ENCODE measurements at places on chromosomes 1 and 21. TPM values are rescaled to one million over a fixed set of nuclear protein-coding genes. Genes with fewer than 3 reads are reported as not detected.

DNA sequence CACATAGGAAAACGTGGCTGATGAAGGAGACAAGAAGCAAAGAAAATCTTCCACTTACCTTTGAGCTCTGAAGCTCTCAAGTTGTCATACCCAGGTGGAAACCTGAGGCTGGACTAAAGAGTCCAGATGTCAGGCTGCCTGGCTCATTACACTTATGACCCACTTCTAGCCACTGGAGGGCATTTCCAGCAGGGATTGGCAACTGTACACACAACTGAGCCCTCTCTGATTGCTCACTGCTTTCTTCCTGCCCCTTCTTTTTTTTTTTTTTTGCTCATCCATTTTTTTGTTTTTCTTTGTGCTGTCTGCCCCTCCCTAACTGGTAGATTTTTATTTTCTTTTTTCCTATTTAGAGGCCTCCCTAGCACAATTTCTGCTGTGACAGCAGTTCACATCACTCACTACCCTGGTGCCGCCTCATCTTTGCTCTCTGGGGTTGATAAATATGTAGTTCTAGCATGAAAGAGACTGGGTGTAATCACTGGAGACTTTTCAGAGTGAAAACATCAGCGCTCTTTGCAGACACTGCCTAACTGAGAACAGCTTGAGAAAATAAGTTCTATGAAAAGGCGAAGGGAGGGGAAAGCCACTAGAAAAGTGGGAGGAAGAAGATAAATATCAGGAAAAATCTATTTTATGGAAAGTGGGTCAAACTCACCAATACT, 334.5 kb downstream of the NUF2 start:
- no peak for DNase-seq

- DNase-seq = no peak
Observed at GRCh38 chr1:240998024-240998423, 359.0 kb downstream of the RGS7 start.

DNA sequence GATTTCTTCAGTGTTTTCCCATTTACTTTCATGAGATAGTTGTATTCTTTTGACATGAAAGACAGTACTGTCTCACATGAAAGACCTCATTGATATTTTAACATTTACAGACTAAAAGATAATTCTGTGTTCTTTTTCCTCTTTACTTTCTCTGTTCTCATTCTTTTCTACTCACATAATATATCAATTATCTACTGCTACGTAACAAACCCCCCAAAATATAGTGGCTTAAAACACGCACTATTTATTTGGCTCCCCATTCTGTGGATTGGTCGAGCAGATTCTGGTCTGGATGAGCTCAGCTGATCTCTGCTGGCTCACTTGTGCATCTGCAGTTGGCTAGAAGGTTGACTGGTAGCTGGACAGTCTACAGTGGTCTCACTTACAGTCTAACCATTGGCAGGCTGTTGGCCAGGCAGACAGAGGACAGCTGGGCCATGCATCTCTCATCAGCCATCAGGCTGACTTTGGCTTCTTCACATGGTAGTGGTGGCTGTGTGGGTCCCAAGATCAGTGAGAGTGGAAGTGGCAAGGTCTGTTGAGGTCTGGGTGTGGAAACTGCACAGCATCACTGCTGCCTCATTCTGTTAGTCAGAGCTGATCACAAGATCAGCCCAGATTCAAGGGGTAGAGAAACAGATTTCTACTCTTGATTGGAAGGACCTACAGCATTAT, 63.2 kb downstream of the MPZL1 start:
- no peak for DNase-seq

DNA sequence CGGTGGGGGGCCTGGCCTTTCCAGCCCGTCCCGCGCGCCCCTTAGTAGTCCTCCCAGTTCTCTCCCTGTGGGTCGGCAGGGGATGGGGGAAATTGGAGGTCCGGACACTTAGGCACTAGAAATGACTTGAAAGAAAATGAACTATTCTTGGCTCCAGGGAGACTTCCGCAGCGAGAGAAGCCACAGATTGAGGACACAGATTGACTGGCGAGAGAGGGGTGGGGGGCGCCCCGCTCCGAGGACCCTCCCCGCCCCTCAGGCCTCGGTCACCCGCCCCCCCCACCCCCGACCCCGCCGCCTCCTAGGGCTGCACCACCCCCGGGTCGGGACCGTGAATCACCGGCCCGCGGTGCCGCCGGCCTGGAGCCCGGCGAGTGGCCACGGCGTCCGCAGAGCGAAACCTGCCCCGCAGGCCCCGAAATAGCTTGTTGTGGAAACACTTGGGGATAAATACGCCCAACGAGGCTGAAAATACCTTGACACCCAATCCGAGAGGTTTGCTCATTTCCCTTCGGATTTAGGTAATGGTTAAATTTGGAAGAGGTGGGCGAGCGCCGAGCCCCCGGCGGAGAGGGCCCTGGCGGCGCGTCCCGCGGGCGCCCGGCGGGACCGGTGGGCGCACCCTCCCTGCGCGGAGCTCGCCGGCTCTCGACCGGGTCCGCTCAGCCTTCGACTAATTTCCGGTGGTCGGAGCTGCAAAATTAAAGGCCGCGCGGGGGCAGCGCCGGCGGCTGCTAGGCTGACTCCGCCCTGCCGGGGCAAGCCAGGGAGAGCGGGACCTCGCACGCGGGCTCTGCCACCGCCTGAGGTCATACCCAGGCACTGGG, at the start of gene GFI1:
TSS of gene GFI1 (minus strand) at position 675 of the 827 bp plus-strand sequence. CDS start 3,438 bp downstream, outside the sequence.
- DNase-seq = peak; percentile 76

DNA sequence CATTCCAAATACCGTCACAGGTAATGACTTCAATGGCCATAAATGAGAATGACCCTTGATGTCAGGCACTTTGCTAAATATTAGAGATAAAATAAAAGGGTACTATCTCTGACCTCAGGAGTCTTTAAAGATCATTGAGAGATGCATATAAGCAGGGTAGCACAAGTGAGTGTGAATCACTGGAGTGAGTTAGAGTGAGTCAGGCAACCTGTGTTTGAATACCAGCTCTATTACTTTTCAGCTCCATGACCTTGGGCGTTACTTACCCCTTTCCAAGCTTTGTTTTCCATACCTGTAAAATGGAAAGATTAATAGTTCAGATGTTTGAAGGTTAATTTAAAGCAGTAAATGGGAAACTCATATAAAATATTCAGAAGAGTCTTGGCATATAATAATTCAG, 1058.0 kb upstream of the ADGRL4 start:
- no peak for DNase-seq

GRCh38 chr1:168236836-168237611, 11.2 kb downstream of the SFT2D2 start:
- no peak for DNase-seq

The MSH4 gene
- 0.10 TPM for polyA plus RNA-seq

DNA sequence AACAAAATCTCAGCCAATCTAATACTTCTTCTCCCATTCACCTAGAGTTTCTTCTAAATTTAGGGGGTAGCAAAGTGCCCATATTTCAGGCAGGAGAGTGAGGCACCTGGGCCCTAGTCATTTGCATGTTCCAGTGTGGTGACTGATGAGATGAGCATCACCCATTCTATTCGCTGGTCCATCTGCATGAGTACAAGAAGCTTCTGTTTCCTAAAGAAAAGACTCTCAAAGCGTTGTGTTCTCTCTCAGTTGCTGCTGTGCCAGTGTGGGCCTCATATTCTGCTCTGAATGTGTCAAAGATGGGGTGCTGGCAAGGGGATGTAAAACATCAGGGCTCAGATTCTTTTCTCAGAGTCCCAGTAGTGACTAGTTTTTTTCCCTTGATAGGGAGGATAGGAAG, 16.1 kb upstream of the DPYD start:
- DNase-seq = no peak

DNA sequence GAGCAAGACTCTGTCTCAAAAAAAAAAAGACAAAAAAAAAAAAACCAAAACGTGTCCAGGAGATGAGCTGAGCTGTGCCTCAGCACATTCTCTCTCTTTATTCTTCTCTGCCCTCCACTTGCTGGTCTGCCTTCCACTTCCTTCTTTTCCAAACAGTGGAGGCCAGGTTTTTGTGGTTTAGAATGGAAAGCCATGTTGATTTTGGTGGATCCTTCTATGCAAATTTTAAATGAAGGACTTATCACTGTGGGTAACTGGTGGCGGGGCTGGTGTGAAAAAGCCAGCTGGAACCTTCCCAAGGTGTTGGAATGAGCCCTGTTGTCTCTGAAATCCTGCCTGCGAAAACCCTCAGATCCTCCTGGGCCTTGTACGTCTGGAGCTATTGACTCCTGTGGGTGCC, 61.9 kb downstream of the PTPRU start:
- no peak for DNase-seq

DNA sequence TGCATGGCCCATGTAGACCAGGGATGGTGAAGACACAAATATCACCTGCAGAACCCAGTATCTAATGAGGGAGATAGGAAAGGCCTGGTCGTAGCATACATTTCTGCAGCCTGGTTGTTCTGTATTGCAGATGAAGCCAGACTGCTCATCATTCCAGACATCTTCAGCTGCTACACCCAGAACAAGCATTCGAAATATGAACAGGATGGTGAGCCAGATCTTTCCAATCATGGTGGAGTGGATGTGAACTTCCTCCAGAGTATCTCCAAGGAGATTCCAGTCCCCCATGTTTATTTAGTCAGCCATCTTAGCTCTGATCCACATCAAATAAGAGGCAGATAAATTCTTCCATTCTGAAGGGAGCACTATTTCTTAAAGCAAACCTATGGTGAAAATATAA, 2.7 kb upstream of the MYCBP start:
- no peak for DNase-seq

GRCh38 chr1:20220036-20220435, 33.7 kb upstream of the PLA2G2C start:
- DNase-seq = no peak

The KCND3 gene
- polyA plus RNA-seq = 0.18 TPM

GRCh38 chr1:148385371-148386030, 97.6 kb downstream of the PPIAL4G start:
- DNase-seq = no peak

The CXADR gene
- 89.4 TPM for polyA plus RNA-seq

GRCh38 chr1:53076721-53077598, 14.9 kb downstream of the PODN start:
- no peak for DNase-seq

The TBX19 gene
- 0.76 TPM for polyA plus RNA-seq

GRCh38 chr1:207962716-207963426, 51.9 kb upstream of the CD34 start:
- peak; percentile 66 for DNase-seq
